ENCODE measurements at places on chromosomes 2 and 18. TPM values are rescaled to one million over a fixed set of nuclear protein-coding genes. Genes with fewer than 3 reads are reported as not detected.

Gene KCTD1
- total RNA-seq: 11.9 TPM

DNA sequence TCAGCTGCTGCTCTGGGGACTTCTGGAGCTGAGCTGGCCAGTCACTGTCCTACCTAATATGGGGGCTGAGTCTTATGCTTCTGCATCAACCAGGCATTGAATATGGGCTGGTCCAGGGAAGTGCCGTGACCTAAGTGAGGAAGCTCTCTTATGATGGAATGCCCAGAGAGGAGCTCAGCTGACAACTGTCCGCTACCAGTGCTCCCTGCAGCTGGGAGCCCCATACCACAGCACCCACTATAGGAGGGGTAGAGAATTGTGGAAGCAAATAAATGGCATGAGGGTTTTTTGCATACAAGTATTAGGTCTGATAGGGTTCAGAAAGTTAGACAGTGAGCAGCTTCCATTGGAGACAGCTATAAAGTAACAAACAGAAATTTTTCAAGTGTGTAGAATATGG lies 4.5 kb downstream of the TIMM21 start:
- DNase-seq: no peak

DNA sequence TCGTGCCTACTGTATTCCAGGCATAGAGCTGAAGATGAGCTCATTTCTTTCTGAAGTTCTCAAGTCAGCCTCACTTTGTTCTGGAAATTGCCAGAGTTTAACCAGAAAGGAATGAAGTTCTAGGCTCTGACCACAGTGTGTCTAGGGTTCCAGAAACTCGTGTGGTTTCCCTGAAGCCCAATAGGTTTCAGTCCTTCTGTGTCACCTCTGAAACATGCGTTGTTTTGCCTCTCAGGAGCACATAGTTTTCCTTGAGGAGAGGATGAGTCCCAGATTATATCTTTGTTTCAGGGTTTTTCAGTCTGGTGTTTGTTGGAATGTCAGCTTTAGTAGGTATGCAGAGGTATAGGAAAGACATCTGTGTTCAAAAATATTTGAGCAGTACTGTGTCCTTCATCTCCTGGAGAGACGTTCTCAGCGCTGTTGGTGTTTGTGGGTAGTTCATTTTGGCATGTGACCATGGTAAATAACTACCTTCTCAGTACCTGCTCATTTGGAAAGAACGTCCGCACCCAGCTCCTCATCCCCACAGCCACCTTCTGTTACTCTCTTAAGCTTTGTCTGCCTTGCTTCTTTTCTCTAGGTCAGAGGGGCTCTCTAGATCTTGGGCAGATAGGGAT lies 56.6 kb downstream of the RALBP1 start:
- DNase-seq: no peak

GRCh38 chr18:57353137-57353939 lies 981 bp downstream of the ST8SIA3 start:
- DNase-seq: no peak

DNA sequence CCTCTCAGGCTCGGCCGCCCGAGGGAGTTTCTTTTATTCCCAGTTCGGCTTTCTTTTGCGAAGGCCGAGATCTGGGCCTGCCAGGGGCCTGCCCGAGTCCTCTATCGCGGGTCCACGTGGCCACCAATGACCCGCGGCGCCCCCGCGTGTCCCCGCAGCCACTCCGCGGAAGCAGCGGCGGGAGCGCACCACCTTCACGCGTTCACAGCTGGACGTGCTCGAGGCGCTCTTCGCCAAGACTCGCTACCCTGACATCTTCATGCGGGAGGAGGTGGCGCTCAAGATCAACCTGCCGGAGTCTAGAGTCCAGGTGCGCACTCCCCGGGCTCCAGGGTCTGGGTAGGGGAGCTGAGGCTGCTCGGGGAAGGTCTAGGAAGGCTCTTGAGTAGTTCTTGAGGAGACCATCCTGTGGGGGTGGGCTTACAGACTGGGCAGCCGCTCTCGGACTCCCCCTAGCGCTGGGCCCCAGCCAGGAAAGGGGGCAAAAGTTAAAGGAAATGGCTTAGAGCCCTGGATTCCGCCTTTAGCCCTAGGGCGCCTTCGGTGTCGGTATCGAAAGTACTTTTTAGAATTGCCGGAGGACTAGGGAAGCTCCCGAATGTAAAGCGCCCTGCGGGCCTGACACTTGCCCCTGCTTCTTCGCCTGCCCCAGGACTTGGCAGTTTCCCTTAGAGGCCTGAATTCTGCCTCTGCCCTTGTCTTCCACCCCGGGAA lies 3.4 kb downstream of the OTX1 start:
- no peak for DNase-seq

- no peak for DNase-seq
Measured at GRCh38 chr18:32846896-32847295, 74.1 kb upstream of the KLHL14 start.

DNA sequence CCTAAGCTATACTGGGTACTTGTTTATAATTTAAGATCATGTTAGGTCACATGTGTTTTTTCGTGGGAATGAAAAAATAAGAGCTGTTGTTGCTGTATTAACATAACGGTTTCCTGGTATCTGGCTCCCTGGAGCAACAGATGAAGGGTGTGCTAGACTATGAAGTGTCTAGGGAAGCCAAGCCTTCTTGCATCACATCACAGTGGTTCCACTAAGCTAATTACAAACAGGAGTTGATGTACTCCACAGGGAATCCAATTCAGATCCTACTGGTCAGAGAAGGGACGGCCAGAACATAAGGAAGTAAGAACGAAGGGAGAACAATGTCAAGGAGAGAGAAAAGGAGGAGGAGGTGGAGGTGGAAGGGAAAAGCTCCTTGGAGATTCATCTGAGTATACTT lies 193.0 kb upstream of the CYP26B1 start:
- no peak for DNase-seq

DNA sequence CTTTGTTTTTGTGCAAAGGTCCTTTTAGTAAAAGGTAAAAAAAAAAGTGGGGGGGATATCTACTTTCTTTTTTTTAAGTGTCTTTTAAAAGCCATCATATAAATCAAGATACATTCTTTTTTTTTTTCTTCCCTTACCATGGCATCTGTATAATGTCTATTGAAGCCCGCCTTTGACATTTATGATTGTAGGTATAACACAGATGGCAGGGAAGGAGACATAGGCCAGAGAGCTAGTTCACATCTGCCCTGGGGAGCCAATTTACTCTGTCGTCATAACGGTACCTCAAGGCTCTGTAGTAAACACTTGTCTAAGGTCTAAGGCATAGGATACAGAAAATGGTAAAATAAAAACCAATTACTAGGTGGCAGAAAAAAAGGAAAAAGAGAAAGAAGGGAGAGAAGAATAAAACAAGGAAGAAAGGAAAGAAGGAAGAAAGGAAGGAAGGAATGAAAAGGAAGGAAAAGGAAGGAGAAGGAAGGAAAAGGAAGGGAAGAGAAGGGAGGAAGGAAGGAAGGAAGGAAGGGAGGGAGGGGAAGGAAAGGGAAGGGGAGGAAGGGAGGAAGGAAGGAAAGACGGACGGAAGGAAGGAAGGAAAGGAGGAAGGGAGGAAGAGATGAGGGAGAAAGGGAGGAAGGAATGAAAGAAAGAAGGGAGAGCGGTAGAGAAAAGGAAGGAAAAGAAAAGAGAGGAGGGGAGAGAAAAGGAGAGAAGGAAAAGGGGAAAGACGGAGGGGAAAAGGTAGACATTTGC lies 343.5 kb downstream of the RBM43 start:
- no peak for DNase-seq

All from SJSA1 (cell line).